ENCODE measurements at places on chromosomes 2 and 18. TPM values are rescaled to one million over a fixed set of nuclear protein-coding genes. Genes with fewer than 3 reads are reported as not detected.

The DNAJC5G gene
- total RNA-seq, result not detected

The SPHKAP gene
- total RNA-seq, result not detected

The SLC11A1 gene
- total RNA-seq, result 0.09 TPM

The MRPL19 gene
- 45.2 TPM for total RNA-seq

The NEURL3 gene
- 0.33 TPM for total RNA-seq

The IL37 gene
- not detected for total RNA-seq

The QPCT gene
- total RNA-seq, result 0.51 TPM

The RNPEPL1 gene
- 43.8 TPM for total RNA-seq

The PRKD3 gene
- total RNA-seq, result 22.8 TPM

The DUSP2 gene
- 248 TPM for total RNA-seq

The MATN3 gene
- total RNA-seq, result not detected

The KANSL1L gene
- total RNA-seq, result 6.0 TPM

The GCA gene
- 16.2 TPM for total RNA-seq

The EPHA4 gene
- total RNA-seq, result 7.2 TPM

The SERPINB8 gene
- total RNA-seq, result 16.0 TPM

The ZNF512 gene
- 34.5 TPM for total RNA-seq

The C2orf78 gene
- total RNA-seq, result not detected

The FHOD3 gene
- not detected for total RNA-seq

The CCDC85A gene
- not detected for total RNA-seq

The PLCD4 gene
- total RNA-seq, result 0.83 TPM

The ANKRD30B gene
- not detected for total RNA-seq

The BIRC6 gene
- 66.1 TPM for total RNA-seq

The RMND5A gene
- total RNA-seq, result 35.0 TPM
